ENCODE measurements at places on chromosomes 3 and 15.
A peak's percentile ranks its signal among the peaks of the same experiment; 100 is the strongest.

DNA sequence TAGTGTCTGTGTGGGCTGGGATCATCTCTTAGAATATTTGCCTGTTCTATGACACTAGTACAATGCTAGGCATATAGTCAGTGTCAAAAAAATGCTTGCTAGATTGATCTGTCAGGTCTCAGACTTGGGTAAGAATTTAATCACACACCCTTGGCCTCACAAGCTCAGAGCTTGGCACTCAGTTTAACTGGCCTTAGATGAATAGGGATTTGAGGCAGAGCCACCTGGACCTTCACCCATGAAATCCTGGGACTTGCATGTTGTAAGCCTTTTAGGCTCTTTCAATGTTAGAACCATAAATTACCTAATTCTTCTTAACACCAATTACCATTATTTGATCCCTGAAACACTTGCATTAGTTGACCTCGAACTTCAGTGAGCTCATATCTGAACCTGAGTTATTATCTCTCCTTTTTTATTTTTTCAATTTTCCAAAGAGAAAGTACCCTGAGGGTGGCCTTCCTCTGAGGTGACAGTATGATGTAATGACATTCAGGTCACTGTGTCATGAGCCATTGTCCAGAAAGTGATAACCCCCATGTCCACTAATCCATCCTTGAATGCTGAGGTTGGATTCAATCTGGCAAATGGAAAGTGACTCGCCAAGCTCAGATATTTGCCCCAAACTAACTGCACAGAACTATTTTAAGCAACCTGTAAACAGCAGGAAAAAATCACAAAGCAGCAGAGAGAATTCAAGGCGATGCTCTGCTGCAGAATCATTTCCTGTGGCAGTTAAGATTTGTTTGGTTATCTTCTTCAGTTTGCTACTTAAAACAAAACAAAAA is 615.2 kb upstream of the NR2F2 start:
- DNase-seq = no peak

GRCh38 chr15:41901431-41901830 is 7.6 kb upstream of the SPTBN5 start:
- DNase-seq = no peak

DNA sequence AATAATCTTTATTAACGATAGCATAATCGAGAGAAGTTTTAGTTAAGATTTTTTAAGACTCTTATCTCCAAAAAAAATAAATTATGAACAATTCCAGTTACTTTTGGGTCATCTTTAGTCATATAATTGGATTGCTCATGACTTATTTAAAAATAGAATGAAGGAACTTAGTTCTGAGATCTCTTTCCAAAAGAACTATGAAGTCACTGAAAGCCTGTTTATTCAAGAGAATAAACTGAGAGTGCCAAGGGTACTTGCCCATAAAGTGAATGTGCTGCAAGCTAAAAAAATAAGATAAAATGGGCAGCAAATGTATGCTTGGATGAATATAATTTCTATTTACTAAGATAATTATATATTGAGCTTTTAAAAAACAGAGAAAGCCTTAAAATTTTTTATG is 176.5 kb upstream of the PLSCR5 start:
- no peak for DNase-seq

- DNase-seq = no peak
Observed at GRCh38 chr3:142645236-142645793, 49.1 kb downstream of the PLS1 start.

DNA sequence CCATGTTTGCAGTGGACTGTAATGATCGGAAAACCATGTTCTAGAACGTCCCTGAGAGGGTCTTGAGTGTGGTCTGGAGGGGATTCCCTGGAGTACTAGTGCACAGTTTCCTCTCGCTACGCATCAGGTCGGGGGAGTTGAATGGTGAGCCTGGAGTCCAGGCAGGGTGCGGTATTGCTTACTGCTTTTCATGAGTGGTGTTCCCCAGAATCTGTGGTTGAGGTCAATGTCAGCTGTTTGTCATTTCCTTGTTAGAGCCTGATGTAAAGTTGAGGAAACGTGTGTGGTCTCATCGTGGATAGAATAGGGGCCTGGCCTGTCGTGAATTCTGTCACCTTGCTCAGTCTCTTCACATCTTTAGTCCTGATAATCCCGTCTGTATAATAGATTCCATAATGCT is 328.2 kb upstream of the LRRFIP2 start:
- DNase-seq = no peak

- no peak for DNase-seq
Observed at GRCh38 chr3:87855616-87856015, 203.2 kb downstream of the CGGBP1 start.

DNA sequence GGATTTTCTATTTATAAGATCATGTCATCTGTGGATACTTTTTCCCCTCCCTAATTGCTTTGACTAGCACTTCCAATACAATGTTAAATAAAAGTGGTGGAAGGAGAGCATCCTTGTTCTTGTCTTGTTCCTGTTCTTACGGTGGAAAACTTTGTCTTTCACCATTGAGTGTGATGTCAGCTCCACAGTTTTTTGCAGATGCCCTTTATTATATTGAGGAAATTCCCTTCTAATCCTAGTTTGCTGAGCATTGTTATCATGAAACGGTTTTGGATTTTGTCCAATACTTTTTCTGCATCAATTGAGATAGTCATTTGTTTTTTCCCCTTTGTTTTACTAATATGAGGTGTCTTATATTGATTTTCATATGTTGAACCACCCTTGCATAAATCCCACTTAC is 19.9 kb upstream of the IL20RB start:
- DNase-seq = no peak

GRCh38 chr3:111473550-111473949 is 68.4 kb upstream of the CD96 start:
- no peak for DNase-seq

DNA sequence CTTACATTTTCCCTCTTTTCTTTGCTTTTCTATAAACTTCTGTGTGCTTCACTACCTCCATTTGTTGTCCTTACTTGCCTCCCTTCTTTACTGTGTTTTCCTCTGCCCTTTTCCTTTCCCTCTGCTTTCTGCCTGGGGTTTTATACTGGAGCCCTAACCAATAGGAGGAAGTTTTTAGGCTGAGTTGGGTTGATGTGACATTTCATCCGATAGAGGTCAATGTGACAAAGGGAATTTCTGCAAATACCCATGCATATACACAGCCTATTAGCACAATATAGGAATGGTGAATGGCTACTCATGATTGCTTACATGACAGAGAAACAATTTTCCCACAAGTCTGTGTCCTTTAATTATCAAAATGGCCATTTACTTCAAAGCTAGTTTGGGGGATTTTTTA is 153.0 kb upstream of the ARPP21 start:
- DNase-seq = no peak

- DNase-seq = peak; percentile 17
Observed at GRCh38 chr3:48412375-48413001, 17.4 kb downstream of the PLXNB1 start.

GRCh38 chr3:24605511-24606028 is 110.9 kb upstream of the THRB start:
- DNase-seq = no peak

GRCh38 chr3:105456017-105456416 is 89.3 kb downstream of the ALCAM start:
- no peak for DNase-seq

- no peak for DNase-seq
Observed at GRCh38 chr3:149424918-149425317, 47.5 kb upstream of the TM4SF1 start.

DNA sequence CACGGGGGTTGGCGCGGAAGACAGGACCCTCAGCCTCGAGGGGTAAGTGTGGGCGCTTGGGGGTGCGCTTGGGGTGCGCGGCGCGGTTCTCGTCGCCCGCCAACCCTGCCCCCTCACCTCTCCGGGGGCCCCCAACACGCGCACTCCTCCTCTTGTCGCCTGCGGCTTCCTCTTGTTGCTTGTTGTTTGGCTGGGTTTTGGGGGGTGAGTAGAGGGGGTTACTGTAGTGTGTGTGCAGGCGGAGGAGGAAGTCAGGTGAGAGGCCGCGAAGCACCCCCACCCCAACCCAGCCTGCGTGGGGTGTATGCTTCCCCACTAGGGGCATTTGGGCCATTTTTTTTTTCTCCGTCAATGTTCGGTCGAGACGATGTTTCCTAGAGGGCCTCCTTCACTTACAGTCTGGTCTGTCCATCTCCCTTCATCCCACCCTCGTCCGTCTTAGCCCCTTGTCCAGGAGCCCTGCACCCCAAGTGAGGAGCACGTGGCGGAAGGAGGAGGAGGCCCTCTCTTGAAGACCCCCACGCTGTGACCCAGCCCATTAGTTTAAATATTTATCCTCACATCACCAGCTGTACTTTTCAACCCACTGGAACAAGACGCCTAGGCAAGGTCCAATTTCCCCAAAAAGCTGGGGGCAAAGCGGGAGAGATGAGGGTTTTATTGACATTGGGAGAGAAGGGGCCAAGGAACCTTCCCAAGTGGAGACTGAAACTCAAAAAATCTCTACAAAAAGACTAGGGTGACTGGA is 20.4 kb upstream of the SATB1 start:
- DNase-seq = peak; percentile 89

GRCh38 chr15:66429546-66429945 is 42.8 kb downstream of the MAP2K1 start:
- no peak for DNase-seq

DNA sequence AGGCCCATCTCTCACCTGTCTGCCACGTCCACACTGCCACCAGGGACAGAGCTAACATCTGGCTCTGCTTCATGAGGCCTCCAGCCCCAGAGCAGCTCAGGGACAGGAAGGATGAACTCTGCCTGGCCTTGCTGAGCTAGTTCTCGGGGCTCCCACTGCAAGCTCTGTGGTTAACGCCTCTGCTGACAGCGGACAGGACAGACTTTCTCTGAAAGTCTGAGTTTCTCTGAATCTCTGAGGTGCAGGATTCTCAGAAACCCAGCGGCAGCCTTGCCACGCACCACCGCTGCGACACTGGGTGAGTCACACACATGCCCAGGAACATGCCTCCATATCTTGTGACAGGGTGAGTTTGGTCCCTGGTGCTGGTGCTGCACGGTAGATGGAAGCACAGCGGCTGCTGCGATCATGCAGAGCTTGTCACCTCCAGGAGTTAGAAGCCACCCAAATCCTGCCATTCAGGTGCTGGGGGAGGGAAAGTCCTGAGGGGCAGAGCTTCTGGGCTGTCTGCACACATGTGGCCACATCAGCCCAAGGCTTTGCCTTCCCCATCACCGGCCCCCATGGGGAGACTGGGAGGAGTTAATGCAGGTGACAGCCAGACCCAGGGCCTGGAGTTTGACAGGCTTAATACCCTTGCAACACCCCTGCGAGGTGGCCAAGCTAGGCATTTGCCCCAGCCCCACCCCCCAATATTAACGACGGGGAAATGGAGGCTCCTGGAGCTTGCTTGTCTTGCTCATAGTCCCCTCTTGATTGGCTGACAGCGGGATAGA is 267.0 kb downstream of the PLCL2 start:
- peak; percentile 94 for DNase-seq

DNA sequence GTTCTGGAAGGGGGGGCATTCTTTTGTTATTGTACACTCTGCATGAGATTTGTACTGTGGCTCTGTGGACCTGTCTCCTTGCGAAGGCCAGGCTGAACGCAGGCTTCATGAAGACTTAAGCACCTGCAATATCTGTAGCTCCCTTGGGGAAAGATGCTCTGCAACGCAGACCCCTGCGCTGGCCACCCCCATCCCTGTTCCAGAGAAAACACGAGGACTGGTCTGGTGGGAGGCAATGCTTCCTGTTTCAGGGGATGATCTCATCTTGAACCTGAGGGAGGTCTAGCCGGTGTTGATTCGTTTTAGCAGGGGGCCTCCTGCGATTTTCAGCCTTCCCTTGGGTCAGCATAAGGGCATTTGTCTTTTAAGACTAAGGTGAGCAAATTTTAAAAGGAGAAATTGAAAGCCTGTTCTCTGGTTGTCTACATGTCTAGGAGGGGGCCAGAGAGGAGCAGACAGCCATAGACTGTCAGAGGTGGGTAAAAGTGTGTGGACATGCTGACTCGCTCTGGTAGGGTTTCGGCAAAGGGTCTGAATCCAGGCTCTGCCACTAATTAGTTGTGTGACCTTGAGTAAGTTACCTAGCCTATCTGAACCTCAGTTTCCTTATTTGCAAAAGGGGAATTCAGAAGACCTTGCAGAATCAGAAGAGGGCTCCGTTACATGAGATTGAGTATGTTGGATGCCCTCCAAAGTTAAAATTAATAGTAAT is 80.9 kb upstream of the RASGRF1 start:
- DNase-seq = no peak

GRCh38 chr3:138916824-138917223 is 30.1 kb downstream of the FOXL2 start:
- DNase-seq = no peak

DNA sequence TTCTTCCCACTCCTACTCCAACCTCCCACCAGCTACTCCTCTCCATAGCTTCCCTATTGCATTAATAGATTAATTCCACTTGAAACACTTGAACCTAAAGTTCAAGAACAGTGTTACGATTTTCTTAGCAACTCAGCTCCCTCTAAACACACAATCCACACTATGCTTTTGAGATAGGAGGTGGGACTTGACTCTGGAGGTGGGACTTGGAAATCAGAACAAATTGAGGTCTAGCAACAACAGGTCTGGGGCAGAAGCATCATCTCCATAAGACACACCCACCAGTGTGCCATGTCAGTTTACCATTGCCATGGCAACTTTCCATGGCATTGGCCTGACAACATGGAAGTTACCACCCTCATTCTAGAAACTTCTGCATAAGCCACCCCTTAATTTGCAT is 336.5 kb upstream of the ALCAM start:
- no peak for DNase-seq

All from activated naive CD4-positive, alpha-beta T cell treated with anti-CD3 and anti-CD28 coated beads, Interleukin-2, amount 10 ng/mL, durations not matched to agents 7 days and 5 days (primary cell).